ENCODE measurements at places on chromosomes 7 and 10.
A peak's percentile ranks its signal among the peaks of the same experiment; 100 is the strongest.

GRCh38 chr10:14574885-14575284 is 199.8 kb downstream of the FAM107B start:
- no peak for DNase-seq

GRCh38 chr10:12656518-12657142 is 307.3 kb downstream of the CAMK1D start:
- no peak for DNase-seq

- no peak for DNase-seq
Measured at GRCh38 chr10:103752680-103753248, 102.6 kb downstream of the SH3PXD2A start.

DNA sequence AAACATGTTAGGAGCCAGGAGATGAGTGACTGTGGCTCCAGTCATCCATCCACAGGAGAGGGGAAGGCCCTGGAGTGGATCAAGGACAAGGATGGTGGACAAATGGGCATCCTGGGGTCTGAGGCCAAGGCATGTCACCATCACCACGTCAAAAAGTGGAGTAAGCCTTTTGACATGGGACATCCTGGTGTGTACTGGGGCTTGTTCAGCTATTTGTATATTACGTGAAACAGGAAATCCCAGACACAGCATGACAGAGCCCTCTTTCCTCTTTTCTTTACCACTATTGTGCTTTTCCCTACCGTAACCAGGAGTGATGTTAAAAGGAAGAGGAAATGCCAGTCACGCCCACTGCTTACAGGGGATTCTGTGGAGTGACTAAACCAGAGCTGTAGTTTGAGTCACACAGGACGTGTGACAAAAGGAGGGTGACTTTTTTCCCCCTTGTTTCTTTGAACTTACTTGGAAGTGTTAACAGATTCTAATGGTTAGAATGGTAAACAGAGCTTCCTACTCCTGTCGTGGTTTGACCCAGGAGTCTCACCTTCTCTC is 15.4 kb downstream of the ACSL5 start:
- no peak for DNase-seq

DNA sequence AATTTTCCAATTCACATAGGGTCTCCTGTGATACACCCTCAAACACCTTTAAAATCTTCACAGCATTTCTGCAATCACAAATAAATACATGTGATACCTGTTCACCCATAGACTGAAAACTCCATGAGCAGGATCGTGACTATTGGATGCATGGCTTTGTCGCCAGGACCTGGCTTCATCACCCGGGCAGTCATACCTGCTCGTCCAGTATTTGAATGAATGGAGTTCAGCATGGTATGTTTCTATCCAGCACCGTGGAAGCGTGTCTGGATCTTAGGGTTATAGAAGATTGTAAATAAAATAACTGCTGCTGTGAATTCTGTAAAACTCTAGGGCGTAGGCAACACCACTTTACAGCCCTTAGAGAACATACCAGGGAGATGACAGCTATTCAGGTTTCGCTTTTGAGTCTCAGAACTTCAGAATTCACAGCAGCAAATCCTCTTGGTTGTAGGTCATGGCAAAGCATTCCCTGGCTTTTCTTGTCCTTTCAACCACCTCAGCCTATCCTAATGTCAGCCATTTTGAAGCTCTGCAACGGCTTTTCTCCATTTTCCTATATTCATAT is 47.4 kb upstream of the USP6NL start:
- DNase-seq: no peak

DNA sequence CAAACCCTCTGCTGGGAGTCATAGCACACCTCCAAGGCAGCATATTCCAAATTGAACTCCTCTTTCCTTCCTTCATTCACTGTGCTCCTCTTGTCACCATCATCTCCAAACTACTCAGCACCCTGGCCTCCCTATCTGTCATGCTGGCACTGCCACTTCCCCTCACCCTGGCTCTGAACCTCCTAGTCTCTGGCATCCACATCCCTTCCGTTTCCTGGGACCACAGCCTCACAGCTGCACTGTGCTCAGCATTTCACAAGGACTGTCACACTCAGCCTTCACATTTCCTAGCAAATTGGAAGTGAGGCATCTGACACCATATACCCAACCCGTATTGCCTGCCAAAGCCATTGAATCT is 124.7 kb downstream of the WDR11 start:
- no peak for DNase-seq

DNA sequence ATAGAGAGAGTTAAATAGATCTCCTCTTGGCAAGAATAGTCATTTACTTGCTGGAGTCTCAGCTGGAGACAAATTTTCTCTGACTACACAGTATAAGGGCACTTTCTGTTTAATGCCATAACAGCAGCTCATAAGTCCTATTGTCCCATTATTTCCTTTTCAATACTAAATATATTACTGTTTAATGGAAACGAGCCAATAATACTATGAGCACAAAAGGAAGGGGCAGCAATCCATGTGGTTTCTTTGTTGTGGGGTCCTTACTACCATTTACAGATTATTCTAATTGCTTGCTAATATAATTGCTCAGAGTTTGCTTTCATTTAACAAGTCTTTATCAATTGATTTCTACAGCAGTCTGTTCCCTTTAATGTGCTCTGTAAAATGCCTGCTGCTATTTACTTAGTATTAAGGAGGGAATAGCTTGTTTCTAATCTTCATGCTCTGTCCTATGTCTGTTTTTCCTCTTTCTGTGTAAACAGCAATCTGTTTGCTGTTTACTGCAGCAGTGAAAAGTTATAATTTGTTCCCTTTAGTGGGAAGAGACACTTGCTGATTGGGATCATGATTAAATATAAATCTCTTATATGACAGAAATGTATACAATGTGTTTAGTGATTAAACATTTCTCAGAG is 296.2 kb upstream of the SMIM30 start:
- no peak for DNase-seq

- no peak for DNase-seq
Measured at GRCh38 chr7:76336094-76336493, 22.7 kb downstream of the YWHAG start.

- DNase-seq: no peak
Measured at GRCh38 chr10:50260791-50261281, 9.5 kb upstream of the ASAH2 start.

- no peak for DNase-seq
Measured at GRCh38 chr10:87930141-87930540, 66.7 kb downstream of the PTEN start.

GRCh38 chr10:70478191-70479164 is at the start of gene PALD1:
PALD1 (plus strand) TSS chr10:70478767; CDS start chr10:70525952, 47,185 bp downstream.
- peak; percentile 39 for DNase-seq
